Cerebellar cortex (tissue), 1 donor: ENCODE measurements at places on chromosomes 11 and 22.
A peak's percentile ranks its signal among the peaks of the same experiment; 100 is the strongest.

- no peak for DNase-seq
Observed at GRCh38 chr11:65003282-65003681, 6.5 kb upstream of the BATF2 start.

DNA sequence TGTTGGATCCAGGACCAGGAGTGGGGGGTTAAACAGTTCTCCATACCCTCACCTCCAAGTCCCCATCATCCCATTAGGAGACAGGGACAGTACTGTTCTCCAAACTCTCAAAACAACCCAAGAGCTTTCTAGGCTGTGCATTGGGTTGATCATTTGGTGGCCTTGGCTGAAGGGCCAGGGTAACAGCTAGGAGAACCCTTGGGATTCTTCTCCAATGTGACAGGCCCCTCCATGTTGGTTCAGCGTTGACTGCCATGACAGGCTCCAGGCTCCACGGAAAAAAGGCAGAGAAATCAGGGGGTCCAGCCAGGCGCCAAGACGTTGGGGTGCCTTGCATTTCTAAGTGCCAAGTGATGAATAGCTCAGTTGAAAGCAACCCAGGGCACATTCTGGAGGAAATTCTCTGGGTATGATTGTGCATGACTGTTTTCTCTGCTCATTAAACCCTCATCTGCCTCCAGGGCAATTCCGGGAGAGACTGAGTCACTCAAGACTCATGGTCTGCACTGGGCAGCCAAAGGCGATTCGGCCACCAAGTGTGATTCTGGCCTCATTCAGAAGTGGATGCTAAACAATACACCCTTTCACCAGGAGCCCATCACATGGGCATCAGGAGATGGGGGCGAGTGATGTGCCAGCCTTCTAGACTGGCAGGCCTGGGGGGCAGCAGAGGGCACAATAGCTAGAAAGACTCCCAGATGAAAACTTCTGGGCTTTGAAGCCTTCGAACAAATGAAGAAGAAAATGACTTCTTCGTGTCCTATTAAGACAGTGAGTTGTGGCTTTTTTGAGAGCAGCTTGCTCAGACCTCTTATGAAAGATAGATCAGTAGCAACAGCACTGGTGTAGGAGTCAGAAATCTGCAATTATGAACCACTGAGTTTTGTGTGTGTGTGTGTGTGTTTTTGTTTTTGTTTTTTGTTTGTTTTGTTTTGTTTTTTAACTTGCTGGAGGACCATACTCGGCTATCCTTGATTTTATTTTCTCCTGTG is 27.7 kb downstream of the CD44 start:
- peak; percentile 8 for DNase-seq

DNA sequence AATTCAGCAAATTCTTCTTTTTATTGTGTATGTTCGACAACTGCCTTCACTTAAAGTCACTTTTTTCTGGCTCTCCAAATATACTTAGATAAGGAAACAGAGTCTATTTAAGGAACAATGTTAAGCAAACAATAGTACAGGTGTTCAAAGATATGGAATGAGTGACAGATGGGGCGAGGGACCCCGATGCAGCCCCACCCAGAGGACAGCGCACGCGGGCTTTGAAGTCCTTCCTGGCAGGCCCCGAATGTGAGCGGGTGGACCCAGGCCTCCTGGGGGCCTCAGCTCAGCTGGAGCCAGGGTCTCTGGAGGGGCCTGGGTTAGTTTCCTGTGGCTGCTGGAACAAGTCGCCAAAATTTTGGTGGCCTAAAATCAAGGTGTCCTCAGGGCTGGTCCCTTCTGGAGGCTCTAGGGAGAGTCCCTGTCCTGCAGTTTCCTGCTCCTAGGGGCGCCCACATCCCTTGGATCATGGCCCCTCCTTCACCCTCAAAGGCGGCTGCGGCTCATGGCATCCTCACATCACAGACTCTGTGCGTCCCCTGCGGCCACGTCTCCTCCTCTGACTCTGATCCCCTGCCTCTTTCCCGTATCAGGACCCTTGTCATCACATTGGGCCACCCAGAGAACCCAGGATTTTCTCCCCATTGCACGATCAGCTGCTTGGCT is 40.6 kb upstream of the KCNQ1OT1 start:
- DNase-seq, result no peak

GRCh38 chr11:11998091-11998781 is 10.2 kb downstream of the DKK3 start:
- DNase-seq, result no peak

- DNase-seq, result no peak
Observed at GRCh38 chr22:46587492-46588278, 32.5 kb upstream of the GRAMD4 start.

DNA sequence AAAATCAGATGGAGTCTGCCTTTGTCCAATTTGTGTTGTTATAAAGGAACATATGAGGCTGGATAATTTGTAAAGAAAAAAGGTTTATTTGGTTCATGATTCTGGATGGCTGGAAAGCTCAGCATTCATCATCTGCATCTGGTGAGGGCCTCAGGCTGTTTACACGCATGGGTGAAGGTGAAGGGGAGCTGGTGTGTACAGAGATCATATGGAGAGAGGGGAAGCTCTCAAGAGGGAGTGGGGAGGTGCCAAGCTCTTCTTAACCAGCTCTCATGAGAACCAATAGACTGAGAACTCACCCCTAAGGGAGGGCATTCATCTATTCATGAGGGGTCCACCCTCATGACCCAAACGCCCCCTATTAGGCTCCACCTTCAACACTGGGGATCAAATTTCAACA is 40.0 kb downstream of the NEU3 start:
- DNase-seq, result no peak

GRCh38 chr22:42977569-42977968 is 37.4 kb downstream of the PACSIN2 start:
- DNase-seq, result no peak

GRCh38 chr11:86495351-86495750 is 120.7 kb downstream of the CCDC81 start:
- no peak for DNase-seq

DNA sequence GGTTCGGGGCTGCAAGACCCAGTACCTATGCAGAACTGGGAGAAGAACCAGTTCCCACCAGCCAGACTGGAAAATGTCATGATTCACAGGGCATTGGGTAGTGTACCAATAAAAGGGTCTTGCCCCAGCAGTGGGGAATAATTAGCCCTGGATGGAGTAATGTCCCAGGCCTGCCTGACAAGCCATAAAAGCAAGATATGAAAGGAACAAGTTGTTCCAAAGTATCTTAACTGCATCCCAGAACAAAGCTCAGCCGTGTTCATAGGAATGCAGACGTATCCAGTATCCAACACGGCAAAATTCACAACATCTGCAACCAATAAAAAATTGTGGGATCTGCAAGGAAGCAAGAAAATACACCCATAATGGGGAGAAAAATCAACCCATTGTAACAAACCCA is 47.9 kb downstream of the ASCL2 start:
- DNase-seq, result no peak

DNA sequence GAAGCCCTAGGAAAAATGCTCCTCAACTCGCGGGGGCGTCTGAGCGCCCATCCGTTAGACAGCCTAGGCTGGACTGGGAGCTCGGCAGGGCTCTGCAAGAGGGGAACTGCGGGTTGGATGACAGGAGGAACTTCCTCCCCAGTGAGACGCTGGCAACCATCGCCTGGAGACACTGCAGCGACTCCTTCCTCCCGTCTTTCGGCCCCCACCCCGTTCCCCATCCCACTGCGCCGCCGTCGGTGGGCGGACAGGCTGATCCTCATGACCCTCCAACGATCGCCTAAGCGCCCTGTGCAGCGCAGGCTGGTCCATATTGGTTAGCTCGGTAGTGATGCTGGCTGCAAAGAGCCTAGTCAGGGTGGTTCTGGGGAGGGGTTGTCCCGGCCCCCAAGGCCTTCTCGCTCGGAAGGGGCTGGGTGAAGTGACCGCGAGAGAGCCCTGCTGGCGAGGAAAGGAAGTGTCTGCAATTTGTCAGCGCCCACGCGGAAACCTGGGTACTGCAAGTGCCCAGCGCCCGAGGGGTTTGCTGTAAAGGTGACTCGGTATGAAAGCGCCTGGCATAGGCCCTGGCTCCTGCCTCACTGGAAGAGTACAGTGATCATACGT is 638 bp downstream of the NRGN start:
- no peak for DNase-seq

DNA sequence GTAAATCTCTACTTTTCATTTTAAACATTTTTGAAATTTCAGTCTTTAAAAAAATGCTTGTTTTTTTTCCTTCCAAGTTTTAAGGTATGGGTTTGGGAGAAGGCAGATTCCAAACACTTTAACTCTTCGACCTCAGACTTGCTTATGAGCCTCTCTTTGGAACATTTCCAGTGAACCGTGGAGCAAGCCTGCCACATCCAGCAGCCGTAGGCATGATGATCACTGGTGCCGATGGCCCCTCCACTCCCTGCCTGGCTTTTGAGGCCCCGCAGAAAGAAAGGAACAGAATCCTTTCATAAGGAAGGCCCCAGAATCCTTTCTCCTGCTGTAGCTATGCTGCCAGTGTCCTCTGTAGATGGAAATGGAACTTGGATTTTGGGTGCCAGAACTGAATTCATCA is 50.7 kb downstream of the BMAL1 start:
- no peak for DNase-seq

- DNase-seq, result no peak
Observed at GRCh38 chr11:30125456-30125855, 105.4 kb upstream of the FSHB start.

GRCh38 chr11:65036931-65037330 is 4.1 kb upstream of the SAC3D1 start:
- peak; percentile 63 for DNase-seq

DNA sequence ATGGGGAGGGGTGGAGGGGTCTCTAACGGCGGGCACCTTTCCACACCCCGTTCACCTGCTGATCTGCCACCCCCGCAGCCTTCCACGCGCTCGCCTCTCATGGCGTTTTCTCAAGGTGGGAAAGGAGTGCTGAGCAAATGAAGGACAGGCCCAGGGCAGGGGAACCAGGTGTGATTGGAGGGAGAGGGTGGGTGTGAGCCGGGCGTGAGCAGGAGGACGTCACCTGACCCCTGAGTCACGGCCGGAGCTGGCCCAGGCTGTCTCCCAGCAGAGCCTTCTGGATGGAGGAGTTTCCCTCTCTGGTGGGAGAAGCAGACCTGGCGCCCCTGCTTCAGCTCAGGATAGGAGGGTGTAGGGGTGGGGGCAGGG is 14.0 kb upstream of the ARHGAP8 start:
- DNase-seq, result no peak

DNA sequence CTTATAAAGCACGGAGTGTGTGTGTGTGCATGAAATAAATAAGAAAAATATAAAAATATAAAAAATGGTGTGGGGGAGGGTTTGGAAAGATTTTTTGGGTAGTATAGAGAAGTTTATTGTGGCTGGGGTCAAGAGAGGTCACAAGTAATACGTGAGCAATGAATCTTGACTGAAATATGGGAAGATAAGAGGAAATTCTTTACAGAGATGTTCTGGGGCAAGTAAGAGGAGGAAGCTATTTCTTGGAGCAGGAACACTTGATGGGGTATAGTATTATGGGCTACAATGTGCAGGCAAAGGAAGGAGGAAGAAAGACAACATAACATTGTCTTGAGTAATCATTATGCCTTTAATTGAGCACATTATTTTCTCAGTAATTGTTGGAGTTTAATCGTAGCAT is 2.1 kb downstream of the HBD start:
- no peak for DNase-seq

DNA sequence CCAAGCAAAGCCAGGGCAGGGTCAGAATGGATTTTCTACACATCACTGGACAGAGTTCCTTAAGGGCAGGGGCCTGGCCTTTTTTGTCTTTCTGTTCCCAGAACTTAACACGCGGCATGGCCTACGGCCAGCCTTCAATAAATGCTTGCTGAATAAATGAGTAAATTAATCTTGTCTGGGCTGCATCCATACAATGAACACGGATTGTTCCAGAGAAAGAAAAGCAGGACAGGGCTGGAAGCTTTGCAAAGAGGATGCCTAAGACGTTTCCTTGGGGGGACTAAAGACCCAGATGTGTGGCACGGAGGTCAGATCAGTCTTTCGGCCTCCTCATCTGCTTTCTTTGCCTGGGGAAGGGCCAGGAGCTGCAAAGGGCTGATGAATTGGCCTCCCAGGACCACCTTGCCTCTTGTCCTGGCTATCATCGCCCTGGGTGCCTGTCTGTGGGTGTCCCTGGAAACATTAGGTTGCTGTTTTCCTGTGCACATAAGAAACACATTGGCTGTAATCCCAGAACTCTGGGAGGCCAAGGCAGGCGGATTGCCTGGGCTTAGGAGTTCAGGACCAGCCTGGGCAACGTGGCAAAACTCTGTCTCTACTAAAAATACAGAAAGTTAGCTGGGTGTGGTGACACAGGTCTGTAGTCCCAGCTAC is 20.8 kb upstream of the RFPL3 start:
- no peak for DNase-seq

DNA sequence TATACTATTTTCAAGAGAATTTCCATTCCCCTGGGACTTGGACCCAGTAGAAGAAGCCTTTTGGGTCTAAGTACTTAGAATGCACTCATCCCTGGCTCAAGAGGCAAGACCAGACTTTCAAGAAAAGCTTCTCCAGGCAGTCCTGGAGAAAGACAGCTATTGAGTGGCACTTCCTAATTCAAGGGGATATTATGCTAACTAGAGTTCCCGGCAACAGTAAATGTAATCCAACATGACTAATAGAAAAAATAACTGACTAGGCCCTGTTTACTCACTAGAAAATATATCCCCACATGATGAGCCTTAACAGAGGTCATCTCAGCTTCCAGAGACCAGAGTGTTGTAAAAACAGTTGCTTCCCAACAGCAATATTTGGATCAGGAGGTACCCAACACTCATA is 47.2 kb upstream of the AKIP1 start:
- no peak for DNase-seq

DNA sequence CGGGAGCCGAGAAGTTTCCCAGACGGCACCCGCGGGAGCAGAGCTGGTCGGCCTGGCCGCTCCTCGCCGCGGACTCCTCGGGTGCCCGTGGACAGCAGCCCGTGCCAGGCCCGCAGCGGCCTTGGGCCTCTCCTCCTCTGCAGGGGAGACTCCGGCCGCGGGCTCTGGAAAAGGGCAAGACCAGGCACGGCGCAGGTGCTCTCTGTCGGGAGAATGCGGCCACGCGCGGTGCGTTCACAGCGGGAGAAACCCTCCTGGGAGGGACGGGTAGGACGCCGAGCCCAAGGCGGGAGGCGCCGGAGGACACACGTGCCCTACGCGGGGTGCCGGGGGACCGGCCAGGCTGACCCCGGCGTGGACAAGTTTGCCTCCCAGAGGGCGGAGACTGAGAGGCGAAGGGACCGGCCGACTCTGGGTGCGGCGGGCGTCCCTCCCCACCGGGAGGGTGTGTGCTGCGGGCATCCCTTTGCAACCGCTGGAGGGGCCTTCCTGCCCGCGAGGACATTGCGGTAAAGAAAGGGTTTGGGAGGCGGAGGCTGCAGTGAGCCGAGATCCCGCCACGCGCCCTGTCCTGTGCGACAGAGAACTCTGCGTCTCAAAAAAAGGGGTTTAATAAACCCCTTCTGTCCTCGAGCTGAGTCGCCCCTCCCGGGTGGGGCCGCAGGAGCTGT is 2.3 kb downstream of the IFITM1 start:
- no peak for DNase-seq

- DNase-seq, result no peak
Observed at GRCh38 chr11:129593098-129593497, 217.4 kb downstream of the BARX2 start.

DNA sequence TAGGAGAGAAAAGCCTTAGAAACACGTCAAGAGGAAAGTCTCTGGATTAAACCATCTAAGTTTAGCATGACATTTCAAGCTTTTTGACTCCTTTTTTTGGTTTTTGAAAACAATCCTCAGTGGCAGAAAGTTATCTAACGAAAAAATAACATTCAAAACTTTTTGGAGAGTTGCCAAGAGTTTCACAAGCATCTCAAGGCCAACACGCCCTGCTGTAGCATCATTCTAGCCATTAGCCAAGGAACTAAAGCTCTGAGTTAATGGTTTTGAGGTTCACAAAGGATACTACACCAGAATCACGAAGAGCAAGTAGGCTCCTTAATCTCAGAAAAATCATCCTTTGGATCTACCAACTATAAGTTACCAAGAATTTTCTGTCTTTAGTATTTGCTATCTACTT is 94.8 kb downstream of the PICALM start:
- DNase-seq, result no peak
